ENCODE measurements at places on chromosomes 3 and 15.

- DNase-seq: no peak
Observed at GRCh38 chr15:40183636-40184463, 23.0 kb downstream of the BUB1B start.

DNA sequence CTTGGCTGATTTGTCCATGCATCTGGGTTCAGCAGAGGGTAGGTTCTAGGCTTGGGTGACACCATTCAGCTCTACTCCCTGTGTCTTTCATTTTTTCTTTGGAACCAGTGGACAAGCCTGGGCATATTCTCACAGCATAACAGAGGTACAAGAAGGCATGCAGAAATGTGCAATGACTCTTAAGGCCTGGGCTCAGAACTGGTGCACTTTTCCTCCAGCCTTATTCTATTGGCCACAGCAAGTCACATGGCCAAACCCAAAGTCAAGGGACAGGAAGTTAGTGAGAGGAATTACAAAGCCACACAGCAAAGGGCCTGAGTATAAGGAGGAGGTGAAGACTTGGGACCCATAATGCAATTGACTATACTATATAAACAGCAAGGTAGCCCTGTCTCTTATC is 200.9 kb upstream of the CTDSPL start:
- DNase-seq: no peak

DNA sequence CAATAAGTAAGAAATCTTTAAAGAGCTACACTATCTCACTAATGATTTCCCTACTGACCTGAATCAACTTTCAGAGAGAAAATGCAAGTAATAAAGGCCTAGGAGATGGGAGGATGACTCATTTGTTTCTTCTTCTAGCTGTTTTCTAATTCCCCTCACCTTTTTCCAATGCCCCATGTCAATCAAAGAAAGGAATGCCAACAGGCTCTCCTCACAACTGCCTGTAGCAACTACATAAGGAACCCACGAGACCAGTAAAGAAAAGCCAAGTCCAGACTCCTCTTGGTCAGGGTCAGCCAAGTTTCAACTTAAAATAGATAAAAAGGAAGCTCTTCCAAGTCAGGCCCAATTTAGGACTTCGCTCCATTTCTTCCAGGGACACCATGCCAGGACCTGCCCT is 201.9 kb downstream of the TNIK start:
- no peak for DNase-seq

DNA sequence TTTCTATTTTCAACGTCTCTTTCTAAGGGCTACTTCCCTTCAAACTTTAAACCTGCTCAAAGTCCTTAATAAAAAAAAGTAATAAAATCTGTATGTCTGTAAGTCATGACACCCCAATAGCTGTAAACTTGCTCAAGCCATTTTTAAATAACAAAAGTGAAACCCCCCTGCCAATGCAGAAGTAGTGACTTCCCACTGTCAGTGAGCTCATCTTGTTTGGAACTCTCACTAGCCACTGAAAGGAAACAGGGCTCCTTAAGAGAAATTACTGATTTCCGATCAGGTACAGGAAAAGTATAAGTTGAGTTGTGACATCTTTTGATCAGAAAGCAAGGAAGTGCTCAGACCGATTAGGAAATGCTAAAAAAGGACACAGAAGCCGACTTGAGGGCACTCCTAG is 27.6 kb upstream of the GPR171 start:
- DNase-seq: no peak

- no peak for DNase-seq
Observed at GRCh38 chr3:190167936-190168680, 47.4 kb upstream of the P3H2 start.

DNA sequence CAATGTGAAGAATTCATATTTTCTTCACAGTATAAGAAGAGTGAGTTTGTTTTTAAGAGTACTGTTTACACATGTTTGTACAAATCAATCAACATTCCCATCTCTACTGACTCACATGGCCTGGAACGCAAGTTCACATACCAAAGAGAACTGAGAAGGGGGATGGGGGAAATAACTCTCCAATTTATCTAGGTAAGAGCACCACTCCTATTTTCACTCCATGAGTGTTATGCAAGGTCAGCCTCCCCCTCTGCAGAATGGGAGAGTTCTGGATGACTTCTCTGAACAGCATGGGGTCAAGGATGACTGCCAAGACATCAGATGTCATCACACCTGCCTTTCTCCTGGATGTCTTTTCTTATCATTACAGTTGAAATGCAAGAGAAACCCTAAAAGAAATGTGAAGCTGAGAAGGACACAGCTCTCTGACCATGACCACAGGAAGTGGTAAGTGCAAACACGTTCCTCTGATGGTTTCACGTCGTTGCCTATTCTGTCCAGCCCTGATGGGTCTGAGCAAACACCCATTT is 95.2 kb downstream of the SEMA6D start:
- DNase-seq: peak; percentile 15

DNA sequence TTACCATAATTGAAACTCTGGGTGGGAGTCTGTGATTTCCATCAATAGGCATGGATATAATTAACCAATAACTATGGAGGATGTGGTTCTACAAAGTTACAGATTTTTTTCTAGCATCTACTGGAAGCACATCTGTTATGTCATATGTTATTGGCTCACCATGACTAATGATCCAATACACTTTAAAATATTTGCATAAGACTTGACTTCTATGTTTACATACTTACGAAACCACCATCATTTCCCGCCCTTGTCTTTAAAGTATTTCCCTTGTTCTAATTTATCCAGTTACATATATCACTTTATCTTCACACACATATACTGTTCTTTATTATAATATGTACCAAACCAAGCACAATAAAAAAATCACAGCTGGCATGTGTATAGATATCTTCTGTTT is 380.3 kb upstream of the CBLB start:
- DNase-seq: no peak

- DNase-seq: no peak
Observed at GRCh38 chr15:99121691-99122410, 17.0 kb downstream of the SYNM start.

- peak; percentile 44 for DNase-seq
Observed at GRCh38 chr3:30606301-30607031, at the start of gene TGFBR2. Gene TGFBR2, plus strand, starts transcription at chr3:30606601. Its CDS starts 283 bp downstream, at chr3:30606884.

DNA sequence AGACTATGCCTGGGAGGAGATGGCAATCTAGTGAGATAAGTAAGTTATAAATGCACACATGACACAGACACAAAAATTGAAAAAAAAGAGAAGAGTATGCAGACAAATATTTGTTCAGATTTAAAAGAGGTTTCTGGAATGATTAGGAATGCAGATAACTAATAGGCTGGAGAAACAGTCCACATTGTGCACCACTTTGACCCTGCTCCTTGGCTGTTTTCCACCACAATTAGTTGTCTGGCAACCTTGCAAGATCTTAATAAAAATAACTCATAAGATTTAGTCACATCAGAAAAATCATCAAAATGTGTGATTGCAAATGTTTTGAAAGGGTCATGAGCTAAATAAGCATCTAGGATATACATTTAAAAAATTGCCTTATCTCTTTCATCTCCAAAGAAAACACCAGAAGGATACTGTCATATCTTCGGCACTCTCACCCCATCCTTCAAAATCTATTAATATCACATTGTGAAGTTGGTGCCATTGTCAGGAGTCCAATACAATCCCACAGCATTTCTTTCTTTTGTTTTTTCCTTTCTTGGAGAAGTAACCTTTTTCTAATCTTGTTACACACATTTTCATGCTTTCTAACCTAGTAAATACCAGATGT is 153.7 kb upstream of the KCNMB2 start:
- no peak for DNase-seq

GRCh38 chr15:99955532-99955931 is 222.3 kb upstream of the LYSMD4 start:
- no peak for DNase-seq

GRCh38 chr3:51681453-51681852 is 10.4 kb downstream of the TEX264 start:
- DNase-seq: no peak

- DNase-seq: no peak
Observed at GRCh38 chr15:74798388-74799254, 14.0 kb upstream of the LMAN1L start.

DNA sequence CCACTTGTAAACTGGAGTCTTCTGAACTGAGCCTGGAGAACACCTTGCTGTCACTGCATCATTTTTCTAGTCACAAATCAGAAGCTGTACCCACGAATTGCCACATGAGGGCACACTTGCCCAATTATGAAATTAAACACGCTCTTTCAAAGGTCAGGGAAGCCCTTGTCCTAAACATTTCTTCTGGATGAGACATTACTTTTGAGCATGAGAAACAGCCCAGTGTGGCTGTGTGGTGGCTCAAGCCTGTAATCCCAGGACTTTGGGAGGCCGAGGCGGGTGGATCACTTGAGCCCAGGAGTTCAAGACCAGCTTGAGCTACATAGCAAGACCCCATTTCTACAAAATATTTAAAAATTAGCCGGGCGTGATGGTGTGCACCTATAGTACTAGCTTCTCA is 27.5 kb upstream of the CFAP161 start:
- peak; percentile 74 for DNase-seq

DNA sequence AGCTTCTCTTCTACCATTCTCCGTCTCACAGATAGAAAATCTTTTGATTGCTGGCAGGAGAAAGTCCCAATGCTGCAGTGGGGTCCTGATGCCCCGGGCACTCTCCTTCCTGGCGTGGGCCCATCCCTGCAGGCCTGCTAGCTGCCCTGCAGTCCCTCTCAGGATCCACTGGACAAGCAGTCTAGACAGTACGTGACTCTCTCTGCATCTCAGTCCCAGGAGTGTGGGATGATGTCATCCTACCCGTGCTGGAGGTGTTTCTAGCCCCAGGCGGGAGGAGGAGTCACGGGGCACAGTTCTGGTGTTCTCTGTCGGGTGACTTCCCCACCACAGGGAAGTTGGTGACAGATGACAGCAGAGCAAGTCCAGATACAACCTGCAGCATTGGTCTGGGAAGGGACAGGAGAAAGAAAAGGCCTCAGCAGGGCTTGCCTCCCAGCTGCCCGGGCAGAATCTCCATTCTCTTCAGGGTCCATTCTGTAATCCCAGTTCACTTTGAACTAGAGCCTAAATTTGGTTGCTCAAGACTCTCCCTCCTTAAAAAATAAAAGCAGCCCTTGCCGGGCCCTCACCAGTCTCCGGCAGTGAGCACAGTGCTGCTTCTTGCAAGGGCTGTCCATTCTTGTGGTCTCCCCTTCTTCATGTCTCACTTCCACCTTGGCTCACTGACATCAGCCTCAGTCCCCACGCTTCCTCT is 30.6 kb downstream of the SLC28A1 start:
- no peak for DNase-seq

DNA sequence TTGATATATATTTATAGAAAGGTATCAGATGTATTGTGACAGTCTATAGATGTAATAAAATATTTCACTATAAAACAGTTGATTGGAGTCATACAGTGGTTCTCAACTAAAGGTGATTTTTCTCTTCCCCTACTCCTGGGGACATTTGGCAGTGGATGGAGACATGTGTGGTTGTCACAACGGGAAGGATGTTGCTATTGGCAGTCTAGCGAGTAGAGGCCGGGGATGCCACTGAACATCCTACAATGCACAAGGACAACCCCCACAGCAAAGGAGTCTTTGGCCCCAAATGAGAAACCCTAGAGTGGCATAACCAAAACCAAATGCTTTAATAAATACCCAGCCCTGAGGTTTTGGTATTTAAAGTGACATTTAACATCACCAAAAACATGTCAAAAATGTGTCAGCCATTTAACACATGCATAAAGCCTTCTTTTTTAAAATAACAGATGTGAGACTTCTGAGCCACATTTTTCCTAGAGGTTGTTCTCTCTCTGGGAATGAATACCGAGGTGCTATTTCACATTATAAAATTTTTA is 367.5 kb downstream of the PTPRG start:
- no peak for DNase-seq

GRCh38 chr15:62488387-62488786 is 323.3 kb upstream of the C2CD4B start:
- no peak for DNase-seq

GRCh38 chr3:188546835-188547670 is 393.1 kb downstream of the LPP start:
- DNase-seq: no peak

DNA sequence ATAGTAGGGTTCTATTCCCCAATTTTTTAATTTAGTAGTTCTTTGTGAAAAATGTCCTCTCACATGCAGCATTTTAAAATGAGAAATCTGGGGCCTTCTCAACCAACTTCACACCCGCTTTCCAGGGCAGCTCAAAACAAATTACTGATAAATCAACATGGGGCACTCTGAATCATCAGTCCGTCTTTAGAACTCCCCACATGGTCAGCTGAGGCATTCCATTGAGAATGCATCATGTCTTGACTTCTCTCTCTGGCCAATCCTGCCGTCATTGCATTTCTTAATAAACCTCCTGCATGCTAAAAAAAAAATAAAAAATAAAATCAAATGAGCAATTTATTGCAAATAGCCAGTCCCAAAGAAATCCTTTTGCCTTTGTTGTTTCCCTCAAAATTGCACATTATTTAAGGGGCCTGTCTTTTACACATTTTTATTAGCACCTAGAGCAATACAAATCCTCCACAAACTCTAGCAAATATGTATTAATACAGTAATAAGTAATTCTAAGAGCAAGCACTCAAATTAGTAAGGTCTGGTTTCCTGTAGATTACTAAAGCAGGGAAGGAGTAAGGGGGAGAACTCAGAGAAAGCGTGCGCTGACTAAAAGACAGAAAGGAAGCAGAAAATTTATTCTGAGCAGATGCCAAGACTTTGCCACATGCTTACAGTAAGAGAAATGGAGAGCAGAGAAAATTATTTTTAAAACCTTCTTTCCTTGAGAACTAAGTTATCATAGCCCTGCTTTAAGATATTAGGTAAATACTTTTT is 175.7 kb downstream of the TNIK start:
- DNase-seq: peak; percentile 80

- DNase-seq: no peak
Observed at GRCh38 chr3:88057630-88058305, 1.0 kb downstream of the CGGBP1 start.

DNA sequence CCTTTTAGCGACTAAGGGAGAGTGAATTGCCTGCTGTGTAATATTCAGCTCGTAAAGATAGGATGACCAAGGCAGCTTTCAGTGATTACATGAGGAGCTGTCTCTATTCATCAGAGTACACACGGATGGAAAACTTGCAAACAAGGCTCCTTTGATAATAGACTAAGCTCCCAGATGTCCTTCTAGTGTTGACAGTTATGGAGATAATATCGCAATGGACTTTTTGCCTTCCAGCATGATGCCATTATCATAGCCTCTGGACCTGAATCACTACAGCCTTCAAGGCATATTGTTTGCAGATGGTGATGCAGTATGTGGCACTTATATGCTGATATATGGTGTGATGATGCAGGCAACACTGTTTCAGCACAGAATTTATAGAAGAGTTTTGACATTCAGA is 93.9 kb downstream of the ECT2 start:
- no peak for DNase-seq

DNA sequence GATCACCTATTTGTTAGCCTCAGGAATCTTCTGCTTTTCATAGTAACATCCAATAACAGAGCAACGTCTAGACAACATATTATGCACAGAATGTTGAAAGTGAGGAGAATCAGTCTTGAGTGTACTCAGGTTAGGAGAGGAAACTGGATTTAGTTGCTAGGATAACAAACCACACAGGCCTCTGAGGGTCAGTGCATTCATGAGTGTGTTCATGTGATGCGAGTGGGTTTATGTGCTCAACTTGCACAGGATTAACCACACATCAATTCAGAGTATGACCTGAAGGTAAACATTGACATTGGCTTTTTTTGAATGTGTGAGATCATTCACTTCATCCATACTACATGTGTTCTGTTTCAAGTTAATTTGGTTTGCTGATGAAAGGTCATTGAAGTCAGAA is 287.6 kb downstream of the DIPK2A start:
- no peak for DNase-seq

Measured in NCI-H446 (cell line).